ENCODE measurements at places on chromosomes 7 and 10. TPM values are rescaled to one million over a fixed set of nuclear protein-coding genes. Genes with fewer than 3 reads are reported as not detected.

Gene PRSS37
- not detected for total RNA-seq

Gene TMEM176B
- total RNA-seq: 65.3 TPM

Gene ANXA8L1
- total RNA-seq: not detected

Gene IRF5
- total RNA-seq: 10.3 TPM

Gene TMEM140
- 8.8 TPM for total RNA-seq

Data from posterior vena cava (tissue), 2 donors.